ENCODE measurements at places on chromosomes 13 and 19.

- no peak for DNase-seq
These were observed 3.1 kb upstream of the ATXN8OS start for GRCh38 chr13:70104481-70104880.

- no peak for DNase-seq
These were observed 28.6 kb upstream of the PNMA8B start for GRCh38 chr19:46524308-46524707.

GRCh38 chr13:71171740-71172139 lies 695.3 kb downstream of the DACH1 start:
- DNase-seq, result no peak

DNA sequence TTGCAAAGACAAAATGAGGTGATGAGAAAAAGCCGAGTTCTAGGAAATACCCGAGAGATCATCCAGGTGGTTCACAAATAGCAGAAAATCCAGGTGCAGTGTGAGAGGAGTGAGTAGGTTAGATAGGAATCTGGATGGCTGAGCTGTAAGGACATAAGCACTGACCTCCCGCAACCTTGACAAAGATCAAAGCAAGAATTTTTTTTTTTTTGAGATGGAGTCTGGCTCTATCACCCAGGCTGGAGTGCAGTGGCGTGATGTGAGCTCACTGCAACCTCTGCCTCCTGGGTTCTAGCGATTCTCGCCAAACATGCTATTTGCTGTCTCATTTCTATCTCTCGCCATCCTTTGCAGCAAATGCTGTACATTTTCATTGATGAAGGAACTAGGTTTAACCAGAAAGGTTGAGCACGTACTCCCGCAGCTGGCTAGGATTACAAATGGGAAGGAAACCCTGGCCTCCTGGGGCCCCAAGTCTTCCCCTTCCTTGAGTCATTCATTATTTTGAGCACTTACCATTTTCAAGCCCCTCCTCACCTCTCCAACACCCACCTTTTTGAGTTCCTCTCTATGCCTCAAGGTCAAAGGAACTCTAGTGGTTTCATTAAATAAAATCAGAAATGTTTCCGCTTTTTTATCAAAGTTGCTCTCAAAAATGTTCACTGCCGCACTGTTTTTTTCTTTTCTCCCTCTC lies 38.8 kb downstream of the NLRP12 start:
- no peak for DNase-seq

GRCh38 chr13:111845621-111846351 lies 221.2 kb upstream of the SOX1 start:
- DNase-seq, result no peak

DNA sequence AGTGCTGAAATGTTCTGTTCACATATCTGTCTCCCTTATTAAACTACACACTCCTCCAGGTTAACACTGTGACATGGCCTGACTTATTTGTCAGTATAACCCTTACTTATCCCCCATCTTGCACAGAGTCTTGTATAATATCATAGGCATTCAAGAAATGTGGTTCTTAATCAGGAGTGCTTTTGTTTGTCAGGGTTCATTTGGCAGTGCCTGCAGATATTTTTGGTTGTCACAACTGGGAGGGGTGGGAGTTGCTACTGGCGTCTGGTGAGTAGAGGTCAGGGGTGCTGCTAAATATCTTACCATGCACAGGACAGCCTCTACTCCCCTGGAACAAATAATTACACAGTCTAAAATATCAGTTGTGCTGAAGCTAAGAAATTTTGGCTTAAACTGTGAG lies 20.4 kb upstream of the OBI1 start:
- no peak for DNase-seq
